ENCODE measurements at places on chromosomes 11 and 22.

DNA sequence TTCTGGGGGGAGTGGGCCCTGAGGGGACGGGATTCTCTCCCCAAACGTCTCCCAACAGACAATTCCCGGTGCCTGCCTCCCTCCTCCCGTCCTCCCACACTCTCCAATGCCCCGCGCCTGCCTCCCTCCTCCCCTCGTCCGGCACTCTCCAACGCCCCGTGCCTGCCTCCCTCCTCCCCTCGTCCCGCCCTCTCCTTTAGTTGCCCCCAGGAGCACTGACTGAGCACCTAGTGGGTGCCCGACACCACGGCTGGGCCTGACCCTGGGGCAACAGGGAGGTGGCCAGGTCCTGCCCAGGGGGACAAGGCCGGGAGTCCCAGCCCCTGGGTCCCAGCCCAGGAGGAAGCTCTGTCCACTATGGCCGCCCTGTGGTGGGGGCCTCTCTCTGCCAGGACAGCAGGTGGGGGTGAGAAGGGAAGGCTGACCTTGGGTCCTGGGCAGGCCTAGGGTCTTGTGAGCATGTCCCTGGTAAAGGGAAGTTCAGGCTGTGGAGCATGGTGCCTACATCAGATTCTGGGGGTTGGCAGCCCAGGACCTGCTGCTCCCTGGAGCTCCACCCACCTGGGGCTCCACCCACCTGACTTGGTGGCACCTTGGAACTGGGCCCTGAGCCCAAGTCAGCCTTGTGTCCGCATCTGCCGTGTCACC is 942.3 kb downstream of the BRD1 start:
- no peak for DNase-seq

GRCh38 chr22:25644122-25644521 is 79.6 kb downstream of the GRK3 start:
- DNase-seq = no peak

DNA sequence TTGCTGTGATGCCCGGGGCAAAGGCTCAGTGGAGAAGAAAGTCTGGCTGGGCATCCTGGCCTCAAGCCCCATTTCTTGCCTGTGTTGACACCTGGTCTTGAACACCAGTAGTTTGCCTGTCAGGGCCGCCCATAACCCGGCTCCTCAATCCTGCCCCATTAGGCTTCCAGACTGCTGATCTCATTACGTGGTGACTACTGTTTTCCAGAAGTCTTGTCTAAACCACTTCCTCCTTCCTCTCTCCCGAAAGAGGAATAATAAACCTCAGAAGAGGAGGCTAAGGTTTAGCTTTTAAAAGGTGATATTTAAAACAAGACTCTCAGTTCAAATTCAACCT is 97.7 kb downstream of the CD44 start:
- no peak for DNase-seq

- DNase-seq = no peak
These were observed 60.9 kb downstream of the CELSR1 start for GRCh38 chr22:46476547-46476941.

DNA sequence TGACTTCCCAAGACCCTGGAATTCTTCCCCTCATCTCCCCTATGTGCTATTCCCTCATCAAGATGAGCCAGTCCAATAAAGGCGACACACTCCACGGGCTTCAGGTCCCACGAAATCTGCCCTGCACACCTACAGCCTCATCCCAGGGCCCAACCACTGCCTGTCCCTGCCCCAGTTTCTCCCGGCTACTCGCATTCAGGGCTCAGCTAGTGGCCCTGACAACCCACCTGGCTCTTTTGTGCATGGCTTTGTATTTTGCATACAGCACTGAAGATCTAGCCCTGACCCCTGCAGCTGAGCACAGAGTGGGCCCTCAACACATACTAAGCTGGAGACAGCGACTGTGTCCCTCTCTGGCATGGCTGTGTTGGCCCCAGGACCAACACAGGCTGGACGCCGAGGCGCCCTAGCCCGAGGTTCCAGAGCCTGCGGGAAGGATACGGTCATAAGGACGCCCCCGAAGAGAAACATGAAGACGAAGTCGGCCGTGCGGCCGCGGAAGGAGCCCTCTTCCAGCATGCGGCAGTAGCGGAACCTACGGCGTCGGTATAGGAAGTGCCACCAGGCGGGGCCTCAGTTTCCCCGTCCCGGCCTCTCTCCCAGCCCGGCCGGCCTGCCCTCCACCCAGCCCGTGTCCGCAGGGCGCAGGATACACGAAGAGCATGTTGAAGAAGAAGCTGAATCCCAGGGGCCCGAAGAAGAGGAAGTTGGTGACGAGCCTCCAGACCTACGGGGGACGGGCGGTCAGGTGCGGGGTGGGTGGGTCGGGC is 710 bp downstream of the DERL3 start:
- no peak for DNase-seq

- no peak for DNase-seq
These were observed 25.6 kb upstream of the TENM4 start for GRCh38 chr11:79466411-79466810.

GRCh38 chr11:64117763-64118459 is 48.0 kb downstream of the MACROD1 start:
- no peak for DNase-seq

- no peak for DNase-seq
These were observed 24.7 kb downstream of the CAPN1 start for GRCh38 chr11:65206441-65206841.

DNA sequence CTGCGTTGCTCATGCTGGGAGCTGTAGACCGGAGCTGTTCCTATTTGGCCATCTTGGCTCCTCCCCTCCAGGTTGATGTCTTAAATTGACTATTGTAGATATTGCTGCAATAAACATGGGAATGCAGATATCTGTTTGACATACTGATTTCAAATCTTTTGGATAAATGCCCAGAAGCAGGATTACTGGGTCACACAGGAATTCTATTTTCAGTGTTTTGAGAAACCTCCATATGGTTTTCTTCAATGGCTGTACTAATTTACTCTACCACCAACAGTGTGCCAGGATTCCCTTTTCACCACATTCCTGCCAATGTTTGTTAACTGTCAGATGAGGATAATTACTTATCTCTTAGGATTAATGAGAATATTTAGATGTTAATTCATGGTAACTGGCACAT is 467.0 kb downstream of the LUZP2 start:
- no peak for DNase-seq

DNA sequence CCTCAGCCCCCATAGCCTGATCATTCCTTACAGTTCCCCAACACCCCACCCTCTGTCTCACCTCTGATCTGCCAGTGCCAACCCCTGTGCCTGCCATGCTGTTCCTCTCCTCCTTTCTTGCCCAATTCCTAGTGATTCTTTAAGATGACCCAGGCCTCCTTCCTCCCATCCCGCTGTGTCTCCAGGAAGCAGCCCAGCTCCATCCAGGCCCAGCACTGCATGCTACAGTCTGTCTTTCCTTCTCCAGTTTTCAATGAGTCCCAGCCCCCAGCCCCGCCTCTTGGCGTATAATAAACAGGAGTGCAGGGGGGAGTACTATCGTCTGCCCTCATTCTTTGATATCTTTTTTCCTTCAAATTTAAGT is 12.3 kb downstream of the LTBP3 start:
- DNase-seq = no peak

GRCh38 chr11:95074792-95075563 is 8.3 kb downstream of the SRSF8 start:
- no peak for DNase-seq

GRCh38 chr22:37300551-37301017 is 18.3 kb downstream of the CYTH4 start:
- DNase-seq = no peak

DNA sequence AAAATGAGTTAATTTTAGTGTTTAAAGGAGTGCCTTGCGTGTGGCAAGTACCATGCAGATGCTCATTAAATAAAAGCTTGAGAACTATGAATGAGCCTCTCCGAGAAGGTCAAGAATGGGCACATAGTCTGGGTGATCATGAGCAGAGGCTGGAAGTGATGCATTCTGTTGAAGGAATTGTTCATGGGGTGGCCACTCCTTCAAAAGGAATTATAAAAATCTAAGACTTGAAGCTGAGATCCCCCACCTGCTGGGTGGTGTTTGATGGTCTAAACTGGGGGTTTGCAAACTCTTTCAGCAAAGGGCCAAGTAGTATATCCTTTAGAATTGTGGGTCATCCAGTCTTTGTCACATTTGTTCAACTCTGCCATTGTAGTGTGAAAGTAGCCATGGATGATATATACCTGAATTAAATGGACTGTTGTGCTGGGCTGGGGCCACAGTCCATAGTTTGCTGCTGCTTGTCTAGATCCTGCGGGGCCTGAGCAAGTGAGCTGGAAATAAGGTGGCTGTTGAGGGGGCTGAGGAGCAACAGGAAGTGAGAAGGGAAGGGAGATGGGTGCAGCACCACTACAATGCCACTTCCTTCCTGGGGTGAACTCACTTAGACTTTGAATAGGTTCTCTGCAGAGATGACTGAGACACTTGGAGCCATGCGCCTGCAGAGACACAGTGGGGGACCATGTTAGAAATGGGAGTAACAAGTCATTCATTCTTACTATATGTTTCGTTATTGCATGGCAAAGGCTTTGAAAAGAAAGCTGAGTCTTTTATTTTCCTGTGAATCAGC is 179.0 kb downstream of the SNX19 start:
- no peak for DNase-seq

- no peak for DNase-seq
These were observed 226.1 kb upstream of the POU2AF2 start for GRCh38 chr11:111019451-111019850.

- no peak for DNase-seq
These were observed 806.7 kb downstream of the NTM start for GRCh38 chr11:132177106-132177505.

- DNase-seq = no peak
These were observed 6.8 kb upstream of the CREB3L1 start for GRCh38 chr11:46270684-46271083.

DNA sequence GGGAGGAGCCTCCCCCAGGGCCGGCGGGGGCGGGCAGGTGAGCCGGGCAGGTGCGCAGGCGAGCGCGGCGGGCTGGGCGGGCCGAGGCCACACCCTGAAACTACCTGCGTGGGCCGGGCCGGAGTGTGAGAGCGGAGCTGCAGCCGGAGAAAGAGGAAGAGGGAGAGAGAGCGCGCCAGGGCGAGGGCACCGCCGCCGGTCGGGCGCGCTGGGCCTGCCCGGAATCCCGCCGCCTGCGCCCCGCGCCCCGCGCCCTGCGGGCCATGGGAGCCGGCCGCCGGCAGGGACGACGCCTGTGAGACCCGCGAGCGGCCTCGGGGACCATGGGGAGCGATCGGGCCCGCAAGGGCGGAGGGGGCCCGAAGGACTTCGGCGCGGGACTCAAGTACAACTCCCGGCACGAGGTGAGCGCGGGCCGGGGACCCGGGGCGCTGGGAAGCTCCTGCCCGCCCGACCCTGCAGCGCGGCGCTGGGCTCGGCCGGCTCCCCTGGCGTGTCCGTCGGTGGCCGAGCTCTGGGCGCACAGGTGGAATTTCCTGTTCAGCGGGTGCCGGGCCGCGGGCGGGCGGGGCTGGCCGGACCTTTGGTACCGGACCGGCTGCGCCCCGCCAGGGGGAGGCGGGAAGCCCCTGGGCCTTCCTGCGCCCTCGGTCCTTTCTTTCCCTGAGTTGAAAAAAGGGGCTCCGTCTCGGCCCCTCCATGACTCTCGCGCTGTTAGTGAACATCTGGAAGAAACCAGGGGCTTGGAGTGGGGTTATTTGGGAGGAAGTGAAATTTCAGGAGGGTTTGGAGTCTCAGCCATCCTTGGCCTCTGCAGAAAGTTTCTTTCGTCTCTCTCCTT is at the start of gene ST14:
ST14 (plus strand) TSS at position 126 of the 841 bp plus-strand sequence; CDS start at position 324, 198 bp downstream.
- DNase-seq = no peak

- DNase-seq = no peak
These were observed 82.5 kb upstream of the SORL1-AS1 start for GRCh38 chr11:121535129-121535796.

- no peak for DNase-seq
These were observed 75.6 kb downstream of the CLPB start for GRCh38 chr11:72358466-72359405.

GRCh38 chr11:72595292-72595684 is 78.9 kb downstream of the PDE2A start:
- DNase-seq = no peak

DNA sequence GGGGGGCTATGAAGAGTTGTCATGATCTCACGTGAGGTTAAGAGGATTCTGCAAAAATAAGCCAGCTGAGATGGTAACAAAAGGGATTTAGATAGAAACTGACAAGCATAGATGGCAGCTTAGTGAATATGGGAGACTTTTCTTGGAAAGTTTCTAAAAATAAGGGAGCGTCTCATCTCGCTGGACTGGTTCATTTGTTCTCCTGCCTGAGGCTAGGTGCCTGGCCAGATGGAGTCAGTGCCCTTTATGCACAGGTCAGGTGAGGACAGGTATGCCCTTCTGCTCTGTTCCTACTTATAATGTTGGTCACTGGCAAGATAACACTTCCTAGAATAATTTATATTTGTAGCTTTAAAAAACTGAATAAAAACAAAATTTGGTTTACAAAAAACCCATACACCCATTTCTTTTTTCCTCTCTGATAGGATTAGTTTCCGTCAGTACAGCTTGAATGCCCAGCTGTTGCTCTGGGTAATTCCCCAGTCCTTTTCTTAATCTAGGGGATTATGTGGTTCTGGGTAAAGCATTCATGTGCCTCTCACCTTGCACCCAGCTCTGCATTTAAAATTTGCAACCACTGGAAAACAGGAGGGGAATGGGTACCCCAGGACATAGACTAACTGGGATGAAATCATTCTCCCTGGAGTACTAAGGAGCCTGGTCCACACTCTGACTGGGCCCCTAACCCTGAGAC is 90.0 kb downstream of the AMOTL1 start:
- DNase-seq = no peak

GRCh38 chr22:29351891-29352290 is 36.4 kb upstream of the RASL10A start:
- DNase-seq = no peak

GRCh38 chr11:85863855-85864254 is 8.7 kb downstream of the CCDC83 start:
- no peak for DNase-seq

- DNase-seq = no peak
These were observed at the start of gene OR10V1 for GRCh38 chr11:59713745-59714144. TSS of gene OR10V1 (minus strand) at chr11:59713845. CDS start at chr11:59713845, 0 bp downstream.

DNA sequence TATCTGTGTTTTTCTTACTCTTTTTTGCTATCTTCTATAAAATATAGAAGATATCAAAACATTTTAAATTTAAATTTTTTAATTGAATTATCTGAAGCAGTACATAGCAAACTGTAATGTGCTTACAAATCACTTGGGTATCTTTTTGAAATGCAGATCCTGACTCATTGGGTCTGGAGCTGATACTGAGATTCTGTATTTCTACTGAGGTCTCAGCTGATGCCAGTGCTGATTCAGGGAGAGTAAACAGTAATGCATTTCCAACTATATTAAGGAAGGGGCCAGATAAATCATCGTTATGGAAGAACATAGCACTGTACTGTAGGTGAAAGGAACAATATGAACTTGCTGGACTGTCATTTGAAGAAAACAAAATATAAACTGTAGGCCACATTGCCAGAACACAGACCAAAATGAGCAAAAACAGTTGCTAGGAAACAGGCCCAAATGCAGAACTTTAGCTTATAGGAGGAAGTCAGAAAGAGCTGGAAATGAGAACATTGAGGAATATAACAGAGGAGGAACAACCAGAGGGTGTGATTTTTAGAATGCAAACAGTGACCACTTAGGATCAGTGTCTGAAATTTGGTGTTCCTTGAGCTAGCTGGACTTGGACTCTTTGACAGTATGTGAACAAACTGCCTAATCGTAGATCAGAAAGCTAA is 3.3 kb downstream of the ARL14EP start:
- no peak for DNase-seq

- no peak for DNase-seq
These were observed 1.6 kb downstream of the KIAA0930 start for GRCh38 chr22:45238957-45239680.

Measured in HCT116 (cell line).